ENCODE measurements at places on chromosomes 4 and X.

- no peak for DNase-seq
These were observed 37.4 kb upstream of the RXFP1 start for GRCh38 chr4:158484173-158484885.

DNA sequence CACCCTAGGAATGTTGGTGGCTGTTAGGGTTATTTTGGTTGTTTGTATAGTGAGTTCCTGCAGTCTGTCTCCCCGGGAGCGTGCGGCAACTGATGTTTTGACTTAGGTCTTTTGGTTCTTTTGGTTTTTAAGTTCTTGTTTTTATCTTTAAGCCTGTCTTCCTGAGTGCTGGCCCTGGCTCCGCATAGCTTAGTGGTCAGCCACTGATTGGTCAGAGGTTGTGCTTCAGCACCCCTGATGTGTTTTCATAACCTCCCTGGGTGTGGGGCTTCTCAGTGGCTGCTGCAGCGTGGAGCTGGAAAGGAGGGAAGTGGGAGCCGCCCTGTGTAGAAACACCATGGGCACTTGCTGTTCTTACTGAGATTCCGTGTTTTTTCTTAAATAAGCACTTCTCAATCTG lies 5.1 kb downstream of the PIGG start:
- no peak for DNase-seq

GRCh38 chr4:128727658-128728057 lies 81.8 kb upstream of the JADE1 start:
- no peak for DNase-seq

- no peak for DNase-seq
These were observed 45.0 kb upstream of the IL13RA1 start for GRCh38 chrX:118682258-118683014.

- no peak for DNase-seq
These were observed 7.8 kb upstream of the PIGA start for GRCh38 chrX:15343075-15343476.

- DNase-seq: no peak
These were observed 42.5 kb upstream of the BBS12 start for GRCh38 chr4:122689972-122690371.

DNA sequence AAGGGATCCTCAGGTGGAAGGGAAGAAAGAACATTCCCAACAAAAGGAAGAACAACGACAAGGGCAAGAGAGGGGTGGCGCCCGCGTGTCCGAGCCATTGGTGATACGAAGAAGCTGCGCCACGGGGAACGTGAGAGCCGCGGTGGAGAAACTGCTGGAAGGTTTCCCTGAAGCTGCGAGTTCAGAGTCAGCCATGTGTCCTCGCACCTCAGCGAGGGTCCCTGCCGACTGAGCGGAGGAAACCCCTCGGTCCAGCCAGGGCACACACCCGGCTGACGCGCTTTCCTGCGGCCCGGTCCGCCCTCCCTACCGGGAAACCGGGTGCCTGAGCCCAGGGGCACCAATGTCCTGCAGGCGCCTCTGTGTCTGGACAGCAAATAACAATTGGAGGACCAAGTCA lies 18.0 kb downstream of the IRF2 start:
- DNase-seq: no peak

GRCh38 chr4:100486496-100486895 lies 31.3 kb downstream of the EMCN start:
- DNase-seq: no peak

GRCh38 chr4:101711590-101712260 lies 78.8 kb upstream of the BANK1 start:
- DNase-seq: no peak

- DNase-seq: no peak
These were observed 217.4 kb upstream of the GIMD1 start for GRCh38 chr4:106585915-106586349.

GRCh38 chr4:174538123-174538875 lies 16.0 kb upstream of the HPGD start:
- no peak for DNase-seq

GRCh38 chrX:6574762-6575161 lies 39.8 kb upstream of the VCX3A start:
- DNase-seq: no peak

DNA sequence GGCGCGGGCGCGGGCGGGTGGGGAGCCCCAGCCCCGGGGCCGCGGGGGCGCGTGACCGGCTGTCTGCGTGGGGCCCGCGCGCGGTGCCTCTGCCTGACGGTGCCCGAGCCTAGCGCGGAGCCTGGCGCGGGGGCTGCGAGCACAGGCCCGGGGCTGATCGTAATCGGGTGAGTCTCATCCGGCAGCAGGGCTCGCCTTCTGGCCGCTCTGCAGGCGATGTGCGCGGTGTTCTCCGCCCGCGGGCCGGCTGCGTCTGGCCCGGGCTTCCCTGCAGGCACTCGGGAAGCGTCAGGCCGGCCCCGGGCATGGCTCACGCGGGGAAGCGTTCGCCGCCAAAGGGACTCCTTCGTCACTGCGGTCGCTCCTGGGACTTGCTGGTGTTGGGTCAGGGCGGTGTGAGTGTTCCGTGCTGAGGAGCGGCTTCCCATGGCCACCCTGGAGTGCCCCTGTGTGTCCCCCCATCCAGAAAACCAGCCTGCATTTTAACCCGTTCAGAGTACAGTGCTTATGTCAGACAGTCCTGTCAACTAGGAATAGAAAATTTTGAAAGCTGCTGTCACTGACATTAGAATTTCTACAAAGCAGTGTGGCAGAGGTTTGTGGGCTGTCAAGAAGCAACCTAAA lies 40.6 kb downstream of the FAM149A start:
- peak; percentile 62 for DNase-seq

GRCh38 chr4:78332976-78333375 lies 218.6 kb upstream of the ANXA3 start:
- no peak for DNase-seq

- DNase-seq: no peak
These were observed 440.0 kb downstream of the PCDH7 start for GRCh38 chr4:31160146-31160545.

DNA sequence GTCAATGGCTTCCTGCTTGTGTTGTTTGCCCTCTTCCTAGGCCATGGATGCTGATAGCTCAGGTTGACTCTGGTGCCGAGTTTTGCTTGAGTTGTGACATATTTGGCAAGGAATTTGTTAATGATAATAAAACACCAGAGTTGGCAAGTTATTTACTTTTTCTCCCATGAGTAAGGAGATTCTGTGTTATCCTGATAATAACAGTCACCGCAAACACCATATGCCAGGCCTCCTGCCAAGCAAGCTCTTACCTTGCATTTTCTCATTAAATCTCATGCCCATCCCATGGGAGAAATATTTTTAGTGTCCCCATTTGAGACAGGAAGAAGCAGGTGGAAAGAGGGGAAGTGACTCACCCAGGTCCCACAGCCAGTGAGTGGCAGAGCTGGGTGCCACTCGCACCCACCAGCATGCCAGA lies 67.4 kb upstream of the CLCN4 start:
- no peak for DNase-seq

DNA sequence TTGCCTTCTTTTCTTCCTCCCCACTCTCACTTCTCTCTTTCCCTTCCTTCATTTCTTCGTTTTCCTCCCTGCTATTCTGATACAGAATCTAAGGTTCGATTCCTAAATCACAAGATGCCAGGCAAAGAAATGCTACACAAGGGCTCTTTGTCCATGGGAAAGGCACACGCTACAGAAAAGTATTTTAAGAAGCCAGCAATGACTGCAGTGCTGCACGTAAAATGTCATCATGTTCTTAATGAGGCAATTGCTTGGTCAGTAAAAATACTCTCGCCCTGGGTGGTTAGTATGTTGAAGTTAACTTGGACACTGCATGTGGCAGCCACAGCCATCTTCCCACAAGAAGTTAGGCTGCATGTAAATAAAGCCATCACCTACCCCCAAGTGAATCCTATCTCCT lies 178.4 kb downstream of the DHX15 start:
- no peak for DNase-seq

- DNase-seq: no peak
These were observed 128.2 kb upstream of the NOCT start for GRCh38 chr4:138887341-138887740.

DNA sequence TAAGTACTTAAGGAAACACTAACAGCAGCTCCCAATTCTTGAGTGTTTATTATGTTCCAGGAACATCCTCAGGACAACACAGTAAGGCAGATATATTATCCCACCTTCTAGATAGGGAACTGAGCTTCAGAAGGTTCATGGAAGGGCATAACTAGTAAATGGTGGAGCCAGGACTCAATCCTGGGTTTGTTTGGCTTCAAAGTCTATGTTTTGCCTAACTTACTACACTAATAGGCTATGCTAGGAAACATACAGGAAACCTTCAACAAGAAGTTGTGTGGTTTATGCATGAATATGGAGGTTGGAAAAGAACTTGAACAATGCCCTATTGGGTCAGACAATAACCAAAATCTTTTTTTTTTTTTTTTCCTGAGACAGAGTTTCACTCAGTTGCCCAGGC lies 72.5 kb upstream of the GPR34 start:
- DNase-seq: no peak

- no peak for DNase-seq
These were observed 282.1 kb upstream of the GIMD1 start for GRCh38 chr4:106650701-106651100.

DNA sequence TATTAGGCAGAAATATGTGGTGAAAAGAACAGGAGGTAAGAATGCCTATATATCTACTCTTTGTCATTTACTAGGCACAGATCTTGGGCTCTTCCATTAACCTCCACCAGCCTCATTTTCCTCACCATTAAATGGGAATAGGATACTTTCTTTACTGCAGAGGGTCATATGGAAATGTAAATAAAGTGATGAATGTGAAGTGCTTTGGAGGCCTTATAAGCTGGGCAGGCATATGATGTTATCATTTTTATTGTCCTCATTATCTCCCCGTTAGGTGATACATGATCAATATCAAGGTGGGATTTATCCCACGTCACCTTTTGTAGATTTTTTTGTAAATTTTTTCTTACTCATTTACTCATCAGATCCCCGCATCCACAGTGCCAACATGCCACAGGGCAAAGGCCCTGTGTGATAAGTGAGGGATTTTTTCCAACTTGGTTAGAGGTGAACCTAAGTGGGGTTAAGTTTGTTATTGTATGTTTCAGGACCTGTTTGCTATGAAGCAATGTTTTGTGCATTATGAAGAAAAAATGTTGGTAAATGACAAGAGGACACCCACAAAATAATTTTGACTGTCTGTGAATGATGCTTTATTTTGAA lies 107.8 kb downstream of the SLC4A4 start:
- DNase-seq: no peak

DNA sequence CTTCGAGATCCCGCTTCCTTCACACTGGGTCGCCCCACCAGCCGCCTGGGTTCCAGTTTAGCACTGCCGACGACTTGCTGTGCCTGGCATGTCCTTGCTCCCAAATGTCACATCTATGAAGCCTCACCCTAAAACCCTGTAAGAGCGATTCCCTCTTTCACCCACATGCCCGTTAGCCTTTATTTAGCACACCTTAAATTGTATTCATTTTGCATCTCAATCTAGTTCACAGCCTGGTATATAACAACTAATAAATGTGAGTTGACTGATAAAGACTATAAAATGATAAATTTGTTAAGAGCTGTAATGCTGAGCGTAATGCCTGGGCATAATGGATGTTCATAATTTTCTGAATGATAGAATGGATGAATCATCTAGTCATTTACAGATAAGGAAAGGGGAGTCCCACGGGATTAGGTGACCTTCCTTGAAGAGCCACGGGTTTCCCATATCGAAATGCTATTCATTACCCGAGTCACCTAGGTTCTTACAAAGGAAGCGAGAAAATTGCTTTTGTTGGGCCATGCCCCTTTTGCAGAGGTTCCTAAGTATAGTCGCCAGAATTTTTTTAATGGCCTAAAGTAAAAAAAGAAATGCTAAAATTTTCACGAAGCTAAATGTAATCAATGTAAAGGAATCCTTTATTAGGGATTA lies 1.1 kb upstream of the AP1S2 start:
- DNase-seq: no peak

DNA sequence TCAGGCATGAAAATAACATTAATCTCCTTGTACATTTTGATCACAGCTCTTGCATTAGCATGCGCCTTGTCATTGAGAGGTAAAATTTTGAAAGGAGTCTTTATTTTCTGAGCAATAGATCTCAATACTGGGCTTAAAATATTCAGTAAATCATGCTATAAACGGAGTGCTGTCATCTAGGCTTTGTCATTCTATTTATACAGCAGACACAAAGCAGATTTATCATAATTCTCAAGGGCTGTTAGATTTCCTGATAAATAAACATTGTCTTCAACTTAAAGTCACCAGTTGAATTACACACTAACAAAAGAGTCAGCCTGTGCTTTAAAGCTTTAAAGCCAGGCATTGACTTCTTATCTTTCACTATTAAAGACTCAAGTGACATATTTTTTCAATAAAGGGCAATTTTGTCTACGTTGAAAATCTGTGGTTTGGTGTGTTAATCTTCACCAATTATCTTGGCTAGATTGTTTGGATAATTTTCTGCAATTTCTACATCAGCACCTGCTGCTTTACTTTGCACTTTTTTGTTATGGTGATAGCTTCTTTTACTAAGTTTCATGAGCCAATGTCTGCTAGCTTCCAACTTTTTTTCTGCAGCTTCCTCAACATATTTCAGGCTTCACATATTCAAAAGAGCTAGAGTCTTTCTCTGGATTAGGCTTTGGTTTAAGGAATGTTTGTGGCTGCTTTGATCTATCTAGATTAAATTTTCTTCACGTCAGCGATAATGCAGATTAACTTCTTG lies 27.9 kb upstream of the UGT2B4 start:
- DNase-seq: no peak

DNA sequence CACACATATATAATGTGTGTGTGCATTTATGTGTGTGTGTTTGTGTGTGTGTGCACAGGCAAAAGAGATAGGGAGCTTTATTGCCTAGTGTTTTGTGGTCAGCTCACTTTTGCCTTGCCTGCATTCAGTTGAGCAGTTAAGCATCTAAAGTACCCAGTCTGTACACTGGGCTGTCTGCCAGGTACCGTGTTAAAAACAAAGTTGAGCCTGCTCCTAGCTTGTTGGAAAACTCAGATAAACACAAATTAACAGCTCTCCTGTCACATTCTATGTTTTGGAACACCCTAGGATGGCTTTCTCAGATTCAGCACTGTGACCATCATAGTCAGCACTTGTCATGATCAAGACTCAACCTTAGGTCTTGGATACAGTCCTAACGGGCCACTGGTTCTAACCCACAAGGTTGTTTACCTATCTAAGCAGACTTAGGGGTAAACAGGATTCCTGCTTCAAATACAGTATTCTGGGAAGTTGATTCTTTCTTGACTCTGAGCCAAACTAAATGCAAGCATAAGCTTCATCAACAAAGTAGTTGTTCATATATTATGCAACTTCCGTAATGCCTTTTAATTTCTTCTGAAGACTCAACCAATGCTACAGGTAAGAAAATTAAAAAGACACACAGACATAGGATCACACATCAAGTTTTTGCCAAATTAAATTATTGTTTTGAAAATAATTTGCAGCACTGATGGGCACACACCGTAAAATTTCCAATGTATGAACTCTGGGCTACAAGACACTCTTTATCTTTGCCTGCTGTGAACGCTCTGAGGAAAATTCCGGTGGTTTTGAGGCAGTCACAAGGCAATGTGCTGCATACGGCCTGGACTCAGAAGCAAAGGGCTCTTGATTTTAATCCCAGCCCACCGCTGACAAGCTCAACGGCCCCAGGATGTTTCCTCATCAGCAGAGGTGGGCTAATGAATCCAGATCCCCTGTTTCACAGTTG lies 11.3 kb upstream of the CD99 start:
- DNase-seq: no peak

Measured in WERI-Rb-1 (cell line).